ENCODE measurements at places on chromosomes 1 and 21.

GRCh38 chr1:233295975-233296322 is 424 bp upstream of the PCNX2 start:
- DNase-seq, result no peak

- no peak for DNase-seq
These were observed 36.6 kb downstream of the DEGS1 start for GRCh38 chr1:224219612-224220059.

DNA sequence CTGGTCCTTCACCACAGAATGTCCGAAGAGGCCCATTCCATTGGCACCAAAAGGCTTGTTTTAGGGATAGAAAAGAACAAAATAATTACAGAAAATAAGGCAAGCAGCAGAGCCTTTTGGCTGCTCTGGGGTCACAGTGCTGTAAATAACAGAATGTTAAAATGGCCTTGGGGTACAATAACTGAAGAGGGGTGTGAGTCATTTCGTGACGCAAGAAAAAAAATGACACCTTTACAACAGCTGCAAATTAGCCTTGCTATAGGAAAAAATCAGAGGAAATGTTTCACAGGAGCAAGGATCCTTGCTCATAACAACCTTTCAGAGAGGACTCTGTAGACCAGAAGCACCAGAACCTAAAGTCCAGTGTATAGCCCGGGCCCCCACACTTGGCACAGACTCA is 483.4 kb downstream of the OMA1 start:
- DNase-seq, result no peak

- DNase-seq, result no peak
These were observed 160.7 kb upstream of the C1orf21 start for GRCh38 chr1:184226100-184226487.

DNA sequence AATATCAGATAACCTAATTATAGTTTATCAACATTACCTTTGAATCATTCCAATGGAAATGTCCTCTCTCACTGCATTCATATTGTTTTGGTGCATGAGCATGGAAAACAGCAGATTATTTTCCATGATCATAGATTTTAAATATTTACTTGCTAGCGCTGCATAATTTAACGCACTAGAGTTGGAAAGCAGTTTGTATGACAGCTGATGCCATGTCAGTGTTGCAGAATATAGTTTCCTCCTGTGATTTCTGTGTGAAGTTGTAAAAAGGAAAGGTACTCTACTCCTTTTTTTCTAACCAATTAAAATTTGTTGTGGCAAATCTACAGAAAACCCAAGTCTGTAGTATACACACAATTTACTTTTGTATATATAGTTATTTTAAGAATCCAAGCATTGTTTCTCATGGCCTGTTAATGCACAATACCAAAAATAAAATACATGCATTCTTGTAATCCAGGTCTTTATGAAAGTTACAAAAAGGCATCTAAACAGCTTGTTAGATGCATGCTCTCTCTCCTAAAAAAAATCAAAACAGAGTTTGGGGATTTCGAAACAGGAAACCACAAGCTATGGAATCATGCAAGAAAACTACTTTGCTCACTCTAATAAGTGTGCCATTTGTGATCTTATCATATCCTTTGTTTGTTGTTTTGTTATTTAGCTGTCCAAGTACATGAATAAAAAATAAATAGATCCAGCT is 1.9 kb upstream of the ATG4C start:
- no peak for DNase-seq

GRCh38 chr1:167706931-167707877 is 14.6 kb upstream of the MPZL1 start:
- no peak for DNase-seq

- no peak for DNase-seq
These were observed 109.9 kb upstream of the CXADR start for GRCh38 chr21:17402937-17403336.

All from activated CD4-positive, alpha-beta T cell treated with anti-CD3 and anti-CD28 coated beads, Interleukin-10, Interleukin-2, amounts not matched to agents 100 ng/mL and 50 ng/mL, durations not matched to agents 16 hours and 8 hours (primary cell).